ENCODE measurements at places on chromosomes 7 and 10.

DNA sequence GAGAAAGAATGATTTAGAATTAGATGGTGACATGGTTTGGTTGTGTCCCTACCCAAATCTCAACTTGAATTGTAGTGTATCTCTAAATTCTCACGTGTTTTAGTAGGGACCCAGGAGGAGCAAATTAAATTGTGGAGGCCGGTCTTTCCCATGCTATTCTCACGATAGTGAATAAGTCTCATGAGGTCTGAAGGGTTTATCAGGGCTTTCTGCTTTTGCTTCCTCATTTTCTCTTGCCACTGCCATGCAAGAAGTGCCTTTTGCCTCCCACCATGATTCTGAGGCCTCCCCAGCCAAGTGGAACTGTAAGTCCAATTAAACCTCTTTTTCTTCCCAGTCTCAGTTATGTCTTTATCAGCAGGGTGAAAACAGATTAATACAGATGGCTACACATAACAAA, 167.4 kb upstream of the SVIL start:
- no peak for DNase-seq

GRCh38 chr7:45924283-45924682, 3.2 kb upstream of the IGFBP3 start:
- DNase-seq, result no peak

- DNase-seq, result no peak
Observed at GRCh38 chr7:100968650-100969049, 715 bp upstream of the MUC12 start.

DNA sequence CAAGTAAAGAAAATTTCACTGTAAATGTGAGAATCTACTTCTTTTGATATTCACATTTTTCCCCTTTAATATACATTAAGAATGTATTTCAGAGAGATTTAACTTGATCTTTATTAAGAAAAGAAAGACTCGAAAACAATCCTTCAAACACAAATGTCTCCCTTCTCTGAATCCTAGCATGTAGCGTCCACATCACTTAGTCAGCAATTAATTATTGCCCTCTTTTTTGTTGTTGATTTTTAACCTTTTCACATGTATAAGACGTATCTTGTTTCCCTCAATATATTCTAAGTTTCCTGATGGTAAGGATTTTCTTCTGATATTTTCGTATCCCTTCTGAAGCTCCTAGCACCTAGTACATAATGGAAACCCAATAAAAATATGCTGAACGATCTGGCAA, 6.6 kb downstream of the PDE1C start:
- no peak for DNase-seq

GRCh38 chr10:44799966-44800365, 111.2 kb upstream of the TMEM72 start:
- DNase-seq, result no peak

GRCh38 chr7:34839645-34840044, 181.6 kb downstream of the NPSR1 start:
- DNase-seq, result no peak

DNA sequence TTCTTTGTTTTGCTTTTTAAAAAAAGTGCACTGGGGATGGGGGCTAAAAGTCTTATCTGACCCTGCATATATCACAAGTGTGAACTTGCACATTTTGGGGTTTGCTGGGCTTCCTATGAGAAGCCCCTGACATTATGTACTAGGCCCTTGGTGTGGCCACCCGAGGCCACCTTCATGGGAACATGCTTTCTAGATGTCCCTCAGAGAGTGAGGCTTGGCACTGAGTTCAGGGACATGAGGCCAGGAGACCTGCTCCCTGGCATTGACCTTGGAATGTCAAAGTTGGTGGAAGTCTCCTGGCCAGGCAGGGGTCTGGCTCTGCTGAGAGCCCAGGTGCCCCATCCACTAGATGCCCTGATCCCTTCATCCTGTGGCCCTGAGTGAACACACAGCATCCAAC, 536.2 kb downstream of the TCERG1L start:
- DNase-seq, result no peak

DNA sequence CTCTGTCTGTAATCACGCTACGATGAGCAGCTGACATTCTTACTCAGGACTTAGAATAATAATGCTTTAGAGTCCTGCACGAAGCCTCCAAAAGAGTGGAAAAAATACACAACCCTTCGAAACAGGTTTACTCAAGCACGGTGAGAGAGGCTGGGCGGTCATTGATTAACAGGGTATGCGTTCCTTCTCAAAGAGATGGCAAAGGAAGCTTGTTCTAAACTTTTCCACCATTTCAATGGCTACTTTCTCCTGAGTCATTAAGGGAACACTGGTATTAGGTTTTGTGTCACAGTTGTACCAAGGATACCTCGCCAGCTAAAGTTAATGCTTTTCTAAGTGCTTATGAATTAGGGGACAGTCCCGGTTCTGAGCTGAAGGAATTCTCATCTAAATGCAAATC, 141.9 kb upstream of the RHEB start:
- no peak for DNase-seq

- no peak for DNase-seq
Observed at GRCh38 chr7:53904355-53904754, 637.8 kb upstream of the VSTM2A start.

GRCh38 chr10:93061594-93062513, 1.3 kb downstream of the CYP26C1 start:
- no peak for DNase-seq

- DNase-seq, result no peak
Observed at GRCh38 chr7:121397822-121398221, 1.7 kb upstream of the FAM3C start.

GRCh38 chr10:75508239-75508813, 76.9 kb downstream of the LRMDA start:
- DNase-seq, result no peak

GRCh38 chr10:118332948-118333710, 9.0 kb downstream of the FAM204A start:
- DNase-seq, result no peak

GRCh38 chr10:68826764-68827591, at the start of gene STOX1:
TSS of gene STOX1 (plus strand) at chr10:68827531. CDS start at chr10:68827624, 93 bp downstream.
- DNase-seq, result peak; percentile 79

- no peak for DNase-seq
Observed at GRCh38 chr7:122652876-122653275, 46.0 kb downstream of the RNF133 start.

DNA sequence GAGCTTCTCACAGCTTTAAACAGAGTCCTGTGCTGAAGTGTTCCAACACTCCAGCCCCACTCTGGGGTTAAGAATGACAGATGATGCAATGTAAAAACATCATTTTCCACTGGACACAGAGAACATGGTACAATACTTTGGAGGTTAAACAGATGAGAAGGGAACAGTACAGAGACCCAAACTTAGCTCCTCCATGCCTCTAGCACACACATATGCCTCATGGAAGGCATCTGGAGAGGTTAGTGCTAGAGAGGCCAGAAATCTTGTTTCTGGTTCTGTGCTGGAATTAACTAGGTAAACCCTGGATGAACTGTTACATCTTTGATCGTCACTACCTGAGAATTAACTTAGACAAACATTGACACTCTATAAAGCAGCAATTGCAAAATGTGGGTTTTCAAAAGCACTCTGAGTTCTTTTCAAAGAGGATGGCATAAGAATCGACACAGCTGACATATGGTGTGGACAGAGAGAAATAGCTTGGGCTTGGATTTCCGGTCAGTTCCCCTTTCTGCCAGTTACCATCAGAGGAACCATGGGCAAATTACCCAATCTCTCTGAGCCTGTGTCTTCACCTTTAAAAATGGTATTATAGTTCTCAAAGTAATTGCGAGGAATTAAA, 81.9 kb downstream of the KCNMA1 start:
- no peak for DNase-seq

- DNase-seq, result no peak
Observed at GRCh38 chr10:44958196-44958897, 1.3 kb upstream of the RASSF4 start.

DNA sequence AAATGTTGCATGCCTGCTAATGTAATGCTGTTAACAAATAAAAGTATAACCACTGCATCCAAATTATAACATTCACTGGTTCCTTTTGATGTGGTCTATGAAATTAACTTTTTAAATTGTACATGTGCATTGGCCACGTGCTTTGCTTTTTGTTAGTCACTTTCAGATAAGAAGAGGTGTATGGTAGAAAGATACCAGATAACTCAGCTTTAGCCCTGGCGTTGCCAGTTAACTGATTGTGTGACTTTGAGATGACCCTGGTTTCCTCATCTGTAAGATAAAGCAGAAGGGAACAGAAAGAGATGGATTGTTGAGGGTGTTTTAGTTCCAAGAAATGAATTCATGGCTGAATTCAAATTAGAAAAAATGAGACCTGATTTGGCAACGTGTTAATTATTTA, 1.9 kb upstream of the TRDMT1 start:
- DNase-seq, result no peak

GRCh38 chr7:103989200-103989784, at the start of gene RELN:
TSS of gene RELN (minus strand) at chr7:103989658. CDS start at chr7:103989356, 302 bp downstream.
- peak; percentile 10 for DNase-seq

DNA sequence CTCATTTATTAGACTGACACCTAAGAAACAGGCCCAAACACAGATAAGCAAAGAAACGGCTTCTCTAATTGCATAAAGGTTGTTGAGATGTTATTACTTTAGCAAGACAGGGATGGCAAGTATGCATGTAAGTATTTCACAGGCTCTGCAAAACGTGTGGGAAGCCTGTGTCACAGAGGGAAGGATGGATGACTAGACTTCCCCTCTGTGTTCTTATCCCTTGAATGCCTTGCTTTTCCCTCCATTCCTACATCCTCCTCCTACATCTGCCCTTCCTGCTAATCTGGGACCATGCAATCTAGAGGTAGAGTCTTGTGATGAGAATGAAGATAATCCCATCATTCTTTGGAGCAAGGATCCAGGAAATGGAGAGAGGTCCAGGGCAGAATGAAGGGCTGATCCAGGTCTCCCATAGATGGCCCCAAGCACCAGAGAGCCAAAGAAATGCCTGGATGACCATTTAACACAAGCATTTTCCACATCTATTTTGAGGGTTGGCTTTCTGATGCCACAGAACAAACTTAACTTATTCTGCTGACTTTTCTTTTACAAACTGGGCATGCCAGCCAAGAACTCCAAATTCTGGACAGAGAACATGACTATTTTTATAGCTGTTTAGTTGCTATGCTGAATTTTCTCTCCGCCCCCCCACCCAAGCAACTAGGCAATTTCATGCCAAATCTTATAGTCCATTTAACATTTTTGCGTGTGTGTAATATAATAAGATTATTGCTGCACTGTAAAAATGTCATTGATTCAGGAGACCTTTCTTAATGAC, 48.1 kb downstream of the NRP1 start:
- DNase-seq, result no peak

DNA sequence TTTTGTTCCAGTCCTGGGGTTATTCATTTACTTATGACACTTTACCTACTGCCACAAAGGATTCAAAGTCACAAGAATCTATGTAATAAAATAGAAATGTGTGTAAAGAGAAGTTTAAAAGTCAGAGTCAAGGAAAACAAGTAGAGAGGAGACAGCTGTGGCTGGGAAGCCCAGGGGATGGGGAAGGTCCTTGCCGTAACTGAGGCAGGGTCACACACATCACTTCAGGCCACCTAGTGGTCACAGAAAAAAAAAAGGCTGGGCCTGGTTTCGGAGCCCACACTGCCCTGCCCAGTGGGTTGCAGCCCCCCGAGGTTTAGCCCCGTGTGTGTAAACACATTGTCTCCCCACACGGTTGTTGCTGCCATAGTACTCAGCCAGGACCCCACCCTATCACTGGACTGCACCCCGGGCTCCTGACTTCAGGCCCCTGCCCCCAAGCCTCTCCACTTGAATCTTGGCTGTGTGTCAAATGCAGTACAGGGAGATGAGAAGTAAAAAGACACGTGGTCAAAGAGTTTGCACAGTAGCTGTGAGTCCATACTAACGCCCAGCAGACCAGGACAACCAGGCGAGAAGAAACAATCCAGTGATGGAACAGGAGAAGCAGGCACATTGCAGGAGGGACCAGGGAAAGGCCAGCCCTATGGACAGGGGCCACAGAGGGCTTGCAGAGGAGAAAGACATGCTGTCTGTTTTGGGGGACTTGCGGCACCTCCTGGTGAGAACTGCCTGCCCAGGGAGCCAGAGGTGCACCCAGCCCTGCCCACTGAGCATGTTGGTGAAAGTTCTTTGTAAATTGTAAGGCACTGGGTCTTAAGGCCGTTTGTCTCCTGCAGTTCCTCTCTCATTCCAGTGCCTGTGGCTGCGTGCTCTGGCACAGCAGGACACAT, 91.4 kb upstream of the MACROH2A2 start:
- no peak for DNase-seq

DNA sequence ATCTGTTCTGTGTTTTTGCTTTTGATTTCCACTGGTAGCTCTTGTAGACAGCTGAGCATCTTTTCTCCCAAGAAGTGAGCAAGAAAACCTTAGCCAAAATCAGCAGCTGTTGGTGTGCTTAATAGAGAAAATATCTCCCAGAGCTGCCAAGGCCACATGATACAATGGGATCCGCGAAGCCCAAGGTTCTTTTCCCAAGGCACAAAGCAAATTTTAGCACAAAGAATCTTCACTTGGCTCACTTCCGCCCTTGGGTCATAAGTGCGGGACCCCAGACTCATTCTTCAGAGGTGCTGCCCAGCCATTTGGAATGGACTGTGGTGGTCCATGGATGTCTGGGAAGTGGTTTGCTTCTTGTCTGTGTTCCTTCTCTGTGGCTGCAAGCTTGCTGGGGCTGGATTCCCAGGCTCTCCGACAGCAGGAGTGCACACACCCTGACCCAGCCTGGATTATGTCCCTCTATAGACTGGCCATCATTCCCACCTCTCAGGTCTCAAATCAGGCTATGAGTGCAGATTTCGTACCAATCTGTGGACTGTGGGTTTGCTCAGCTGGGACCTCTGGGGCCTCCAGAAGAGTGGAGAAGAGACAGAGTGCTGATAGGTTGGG, 93.0 kb upstream of the TMEM72 start:
- DNase-seq, result no peak

DNA sequence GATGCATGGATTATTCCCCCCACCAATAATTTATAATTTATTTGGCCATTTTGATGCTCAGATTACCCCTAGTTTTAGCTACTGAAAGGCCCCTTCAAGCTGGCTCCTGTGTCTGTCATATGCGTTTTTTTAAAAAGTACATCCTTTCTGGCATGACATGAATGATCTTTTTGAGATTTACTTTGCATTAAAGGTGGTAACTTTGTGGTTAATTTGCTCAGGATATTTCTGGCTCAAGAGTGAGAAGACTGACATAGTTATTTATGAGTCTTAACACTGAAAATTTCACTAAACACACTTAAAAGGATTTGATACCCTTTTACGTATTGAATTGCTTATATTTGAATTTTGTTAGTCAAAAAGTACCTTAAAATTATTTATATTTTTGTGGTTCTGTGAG, 5.4 kb downstream of the SMC3 start:
- DNase-seq, result no peak

- DNase-seq, result no peak
Observed at GRCh38 chr7:98997846-98998245, 119.5 kb downstream of the TRRAP start.

DNA sequence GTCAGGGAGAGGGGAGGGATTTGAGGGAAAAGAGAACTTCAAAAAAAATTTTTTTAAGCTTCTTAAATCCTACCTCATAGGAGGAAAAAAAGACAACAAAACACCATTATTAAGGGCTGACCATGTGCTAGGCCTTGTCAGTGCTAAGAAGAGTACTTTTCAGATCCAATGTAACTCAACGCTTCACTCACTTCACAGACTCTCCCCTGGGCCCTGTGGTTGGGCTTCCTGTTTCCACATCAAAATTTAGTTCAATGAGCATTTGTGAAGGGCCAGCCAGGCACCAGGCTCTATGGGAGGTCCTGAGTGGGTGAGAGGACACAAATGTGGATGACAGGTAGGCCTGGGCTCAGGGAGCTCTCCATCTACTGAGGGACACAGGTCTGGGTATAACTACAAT, 249.8 kb downstream of the PTEN start:
- DNase-seq, result no peak

Data from GM19239 (cell line).